ENCODE measurements at places on chromosomes 3 and 15. TPM values are rescaled to one million over a fixed set of nuclear protein-coding genes. Genes with fewer than 3 reads are reported as not detected.

DNA sequence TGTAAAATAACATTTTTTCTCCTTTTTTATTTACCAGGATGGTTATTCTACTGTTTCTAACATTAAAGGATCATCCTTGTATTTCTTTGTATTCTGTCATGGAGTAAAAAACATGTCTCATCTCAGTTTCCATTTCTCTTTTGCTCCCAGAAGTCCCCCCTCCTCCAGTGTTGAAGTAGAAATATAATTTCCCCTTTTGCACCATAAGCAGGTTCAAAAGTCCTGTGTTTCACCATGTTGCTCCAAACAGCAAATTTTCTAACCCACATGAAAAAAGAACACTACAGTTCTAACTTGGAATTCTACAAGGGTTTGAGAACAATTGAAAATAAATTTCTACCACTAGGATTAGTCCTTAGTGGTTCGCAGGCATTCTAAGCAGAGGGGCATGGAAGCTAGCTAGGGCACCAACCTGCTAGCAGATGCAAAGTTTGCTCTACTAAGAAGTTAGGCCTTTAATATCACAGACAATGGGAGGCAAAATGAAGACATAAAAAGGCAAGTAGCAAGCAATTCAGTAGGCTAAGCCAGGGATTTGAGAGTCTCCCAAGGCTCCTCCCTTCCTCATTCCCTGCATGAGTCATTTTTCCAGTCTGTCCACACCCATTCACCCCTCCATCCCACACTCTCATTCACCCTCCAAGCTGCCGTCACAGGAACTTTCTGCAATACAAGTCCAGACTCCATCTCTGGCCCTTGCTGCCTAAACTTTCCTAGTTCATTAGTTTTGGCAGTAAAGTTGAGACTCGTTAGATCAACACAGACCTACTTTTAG is 2.3 kb upstream of the MBNL1 start:
- DNase-seq: peak; percentile 78

- no peak for DNase-seq
These were observed 160.3 kb downstream of the MTHFS start for GRCh38 chr15:79736435-79737000.

- DNase-seq: no peak
These were observed 56.1 kb downstream of the SLCO3A1 start for GRCh38 chr15:91909574-91909973.

- no peak for DNase-seq
These were observed 55.3 kb downstream of the ADAMTSL3 start for GRCh38 chr15:83709241-83709640.

TMEM108 gene
- 15.4 TPM for total RNA-seq

ALDH1A2 gene
- total RNA-seq: 69.0 TPM

TEX9 gene
- total RNA-seq: 1.4 TPM
